ENCODE measurements at places on chromosomes 13 and 19.

- DNase-seq: no peak
Observed at GRCh38 chr19:46288896-46289588, 7.8 kb upstream of the HIF3A start.

GRCh38 chr13:79776531-79777295 is 295.8 kb downstream of the NDFIP2 start:
- DNase-seq: no peak

DNA sequence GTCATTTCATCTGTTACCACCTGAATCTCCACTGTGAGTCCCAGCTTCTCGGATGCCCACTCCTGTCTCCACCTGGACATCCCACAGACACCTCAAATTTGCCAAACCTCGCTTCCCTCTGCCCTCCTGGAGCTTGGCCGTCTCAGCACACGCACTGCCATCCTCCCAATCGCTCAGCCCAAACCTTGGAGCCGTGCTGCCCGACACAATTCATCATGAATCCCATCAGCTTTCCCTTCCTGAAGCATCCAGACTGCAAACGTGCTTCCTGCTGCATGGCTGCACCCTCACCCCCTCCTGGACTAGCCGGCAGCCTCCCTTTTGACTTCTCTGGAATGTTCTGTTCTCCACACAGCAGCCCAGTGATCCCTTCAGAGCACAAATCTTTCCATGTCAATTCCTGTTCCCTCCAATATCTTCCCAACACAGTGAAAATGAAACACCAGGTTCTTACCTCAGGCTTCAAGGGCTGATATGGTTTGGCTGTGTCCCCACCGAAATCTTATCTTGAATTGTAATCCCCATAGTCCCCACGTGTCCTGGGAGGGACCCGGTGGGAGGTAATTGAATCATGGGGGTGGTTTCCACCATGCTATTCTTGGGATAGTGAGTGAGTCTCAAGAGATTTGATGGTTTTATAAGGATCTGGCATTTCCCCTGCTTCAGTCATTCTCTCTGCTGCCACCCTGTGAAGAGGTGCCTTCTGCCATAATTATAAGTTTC is 1.1 kb upstream of the PROZ start:
- DNase-seq: no peak

DNA sequence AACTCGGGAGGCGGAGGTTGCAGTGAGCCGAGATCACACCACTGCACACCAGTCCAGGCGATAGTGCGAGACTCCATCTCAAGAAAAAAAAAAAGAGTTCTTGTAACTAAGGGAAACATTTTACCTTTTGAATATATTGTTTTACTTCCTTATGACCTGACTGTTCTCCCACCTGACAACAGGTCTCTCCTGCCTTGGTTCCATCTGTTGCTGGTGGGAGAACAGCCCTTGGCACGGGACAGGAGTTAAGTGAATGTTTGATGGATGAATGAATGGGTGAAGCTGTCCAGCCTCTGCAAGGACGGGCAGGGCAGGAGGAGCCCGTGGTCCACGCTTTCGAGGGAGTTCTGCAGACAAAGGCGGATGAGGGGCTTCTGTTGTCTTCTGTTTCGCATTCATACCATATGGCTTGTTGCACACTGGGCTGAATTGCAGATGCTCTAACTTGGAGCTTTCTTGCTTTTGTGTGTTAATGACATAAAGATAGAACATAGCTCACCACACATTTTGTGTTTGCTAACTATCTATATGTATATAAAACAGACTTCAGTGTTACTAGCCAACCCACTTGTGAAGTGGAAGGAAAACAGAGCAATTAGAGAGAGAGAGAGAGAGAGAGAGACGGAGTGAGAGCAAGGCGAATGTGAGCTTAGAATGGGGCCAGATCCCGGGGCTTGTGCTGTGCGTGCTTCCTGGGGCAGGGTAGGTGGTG is 16.2 kb upstream of the CCNE1 start:
- DNase-seq: no peak

- no peak for DNase-seq
Observed at GRCh38 chr13:100881291-100881864, 206.8 kb upstream of the TMTC4 start.

DNA sequence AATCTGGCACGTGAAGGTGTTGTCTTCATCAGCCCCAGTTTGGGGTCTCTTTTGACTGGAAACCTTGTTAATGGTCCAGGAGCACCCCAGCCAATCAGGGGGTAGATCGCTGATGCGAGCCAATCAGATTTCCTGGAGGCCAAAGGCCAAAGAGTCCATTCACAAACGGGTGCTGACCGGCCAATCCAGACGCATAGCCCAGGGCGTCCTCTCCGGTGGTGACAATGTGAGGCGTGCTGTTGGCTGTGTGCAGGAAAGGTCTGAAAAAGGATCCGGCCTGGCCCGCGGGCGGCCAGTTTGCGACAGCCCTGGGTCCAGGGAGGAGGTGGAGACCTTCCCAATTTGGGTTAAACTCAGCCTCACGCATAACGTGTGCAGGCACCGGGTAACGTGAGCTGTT is 3.1 kb downstream of the MAST3 start:
- DNase-seq: peak; percentile 45

All from hypothalamus (tissue), 51 donors.